Muscle of back (tissue), 13 donors: ENCODE measurements at places on chromosomes 6 and 20. TPM values are rescaled to one million over a fixed set of nuclear protein-coding genes. Genes with fewer than 3 reads are reported as not detected.

- DNase-seq, result no peak
Measured at GRCh38 chr6:158078320-158078719, 89.7 kb downstream of the SERAC1 start.

DNA sequence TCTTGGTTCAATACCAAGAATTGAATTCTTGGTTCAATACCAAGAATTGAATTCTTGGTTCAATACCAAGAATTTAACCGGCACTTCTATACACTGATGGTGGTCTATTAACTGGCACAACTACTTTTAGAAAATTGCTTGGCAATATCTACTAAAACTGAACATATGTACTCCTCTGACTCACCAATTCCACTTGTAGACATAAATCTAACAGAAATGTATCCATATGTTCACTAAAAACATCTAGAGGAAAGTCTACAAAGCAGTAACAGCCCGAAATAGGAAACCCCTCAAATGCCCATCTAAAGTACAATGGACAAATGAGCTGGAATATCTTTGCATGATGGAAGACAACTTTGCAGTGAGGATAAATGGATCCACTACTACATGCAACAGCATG lies 71.9 kb downstream of the KIF16B start:
- DNase-seq, result no peak

The CCN6 gene
- 0.12 TPM for polyA plus RNA-seq

The GPR31 gene
- not detected for polyA plus RNA-seq
